ENCODE measurements at places on chromosomes 12 and 14.

GRCh38 chr12:47216150-47216677, 136.5 kb upstream of the AMIGO2 start:
- no peak for DNase-seq

GRCh38 chr14:81331229-81332021, 68.7 kb downstream of the STON2 start:
- DNase-seq, result no peak

DNA sequence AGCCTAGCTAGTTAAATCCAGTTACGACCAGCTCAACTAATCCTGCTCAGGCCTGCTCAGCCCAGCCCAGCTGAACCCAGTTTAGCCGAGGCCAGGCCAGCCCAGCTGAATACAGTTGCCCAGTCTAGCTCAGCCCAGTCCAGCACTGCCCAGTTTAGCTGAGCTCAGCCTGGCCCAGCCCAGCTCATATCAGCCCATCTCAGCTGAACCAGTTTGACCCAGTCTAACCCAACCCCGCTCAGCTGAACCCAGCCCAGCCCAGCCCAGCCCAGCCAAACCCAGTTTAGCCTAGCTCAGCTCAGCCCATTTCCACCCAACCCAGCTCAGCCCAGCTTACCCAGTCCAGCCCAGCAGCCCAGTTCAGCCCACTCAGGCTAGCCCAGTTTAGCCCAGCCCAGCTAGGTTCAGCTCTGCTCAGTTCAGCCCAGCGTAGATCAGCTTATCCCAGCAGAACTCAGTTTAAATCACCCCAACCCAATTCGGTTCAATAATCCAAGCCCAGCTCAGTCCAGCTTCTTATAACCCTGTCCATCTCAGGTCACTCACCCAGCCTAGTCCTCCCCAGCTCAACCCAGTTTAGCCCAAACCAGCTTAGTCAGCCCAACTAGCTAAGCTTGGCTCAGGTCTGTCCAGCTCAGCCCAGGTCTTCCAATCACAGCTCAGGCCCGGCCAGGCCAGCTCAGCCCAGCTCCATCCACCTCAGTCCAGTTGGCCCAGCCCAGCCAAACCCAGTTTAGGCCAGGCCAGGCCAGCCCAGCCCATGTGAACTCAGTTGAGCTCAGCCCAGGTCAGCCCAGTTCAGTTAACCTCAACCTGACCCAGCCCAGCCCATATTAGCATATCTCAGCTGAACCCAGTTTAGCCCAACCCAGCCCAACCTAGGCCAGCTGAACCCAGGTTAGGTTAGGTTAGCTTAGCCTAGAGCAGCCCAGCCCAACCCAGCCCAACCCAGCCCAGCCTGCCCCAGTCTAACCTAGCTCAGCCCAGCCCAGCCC, 76.7 kb downstream of the TMEM121 start:
- no peak for DNase-seq

- no peak for DNase-seq
These were observed 385.4 kb downstream of the RMST start for GRCh38 chr12:97848051-97848450.

GRCh38 chr14:33480071-33480886, 470.6 kb downstream of the EGLN3 start:
- no peak for DNase-seq

- DNase-seq, result no peak
These were observed 11.6 kb upstream of the KCNJ8 start for GRCh38 chr12:21786041-21786531.

DNA sequence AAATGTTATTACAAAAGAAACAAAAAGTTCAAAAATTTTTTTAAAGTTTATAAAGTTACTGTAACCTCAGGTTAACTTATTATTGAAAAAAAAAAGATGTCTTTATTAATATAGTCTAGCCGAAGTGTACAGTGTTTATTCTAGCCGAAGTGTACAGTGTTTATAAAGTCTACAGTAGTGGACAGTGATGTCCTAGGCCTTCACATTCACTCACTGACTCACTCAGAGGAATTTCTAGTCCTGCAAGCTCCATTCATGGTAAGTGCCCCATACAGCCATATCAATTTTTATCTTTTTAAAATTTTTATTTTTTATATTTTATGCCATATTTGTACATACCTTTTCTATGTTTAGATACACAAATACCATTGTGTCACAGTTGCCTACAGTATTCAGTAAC, 10.4 kb downstream of the ATG2B start:
- DNase-seq, result no peak

GRCh38 chr12:43812926-43813325, 6.8 kb upstream of the TWF1 start:
- no peak for DNase-seq

GRCh38 chr12:6765634-6766581, at the start of gene PTMS:
Gene PTMS, plus strand, starts transcription at chr12:6766363. Its CDS starts 343 bp downstream, at chr12:6766706.
- peak; percentile 100 for DNase-seq

Data from NCI-H2171 (cell line).